ENCODE measurements at places on chromosomes 11 and 22.

DNA sequence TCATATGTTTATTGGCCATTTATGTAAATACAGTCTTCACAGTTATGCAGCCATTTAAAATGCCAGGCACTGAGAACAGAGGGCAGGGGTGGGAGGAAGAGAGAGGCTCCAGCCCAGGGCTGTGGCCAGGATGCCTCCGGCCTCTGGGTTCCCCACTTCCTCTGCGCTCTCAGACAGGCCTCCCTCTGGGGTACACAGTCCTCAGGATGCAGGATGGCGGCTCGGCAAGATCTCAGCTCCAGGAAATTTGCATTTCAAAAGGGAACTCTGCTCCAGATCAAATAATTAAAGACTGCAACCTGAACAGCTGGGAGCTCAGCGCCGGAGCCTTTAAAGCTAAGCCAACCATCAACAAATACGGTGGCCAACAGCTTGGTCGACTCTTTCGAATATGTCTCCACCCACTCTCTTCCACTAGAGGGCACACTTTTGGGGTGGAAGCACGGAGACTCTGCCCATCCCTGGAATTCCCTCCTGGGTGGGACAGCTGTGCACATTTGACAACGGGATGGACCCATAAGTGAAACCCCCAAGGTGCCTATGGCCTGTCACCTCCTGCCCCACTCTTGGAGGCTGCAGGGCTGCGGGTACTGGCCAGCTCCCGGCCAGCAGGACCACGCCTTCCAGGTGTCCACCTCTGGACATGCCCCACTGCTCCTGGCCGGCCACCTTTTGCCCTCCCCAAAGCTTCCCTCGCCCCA lies 1044.7 kb downstream of the BRD1 start:
- no peak for DNase-seq

DNA sequence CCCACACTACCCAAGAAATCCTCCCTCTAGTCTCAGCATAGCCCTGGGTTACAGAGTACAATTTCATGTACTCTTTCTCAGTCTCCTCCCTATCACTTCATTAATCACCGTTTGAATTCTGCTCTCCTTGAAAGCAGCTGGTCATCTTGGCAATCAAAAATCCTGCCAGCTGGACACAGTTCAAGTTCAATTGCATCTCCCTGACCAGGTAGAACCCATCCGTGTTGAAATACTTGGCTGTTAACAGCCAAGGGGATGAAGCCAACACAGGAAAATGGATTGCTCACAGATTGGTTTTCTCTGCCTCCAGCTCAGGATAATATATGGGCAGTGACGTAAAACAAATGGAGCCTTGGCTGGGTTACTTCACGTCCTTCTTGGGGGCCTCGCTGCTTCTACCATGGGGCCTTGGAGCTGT lies 55.1 kb upstream of the GRK3 start:
- no peak for DNase-seq

DNA sequence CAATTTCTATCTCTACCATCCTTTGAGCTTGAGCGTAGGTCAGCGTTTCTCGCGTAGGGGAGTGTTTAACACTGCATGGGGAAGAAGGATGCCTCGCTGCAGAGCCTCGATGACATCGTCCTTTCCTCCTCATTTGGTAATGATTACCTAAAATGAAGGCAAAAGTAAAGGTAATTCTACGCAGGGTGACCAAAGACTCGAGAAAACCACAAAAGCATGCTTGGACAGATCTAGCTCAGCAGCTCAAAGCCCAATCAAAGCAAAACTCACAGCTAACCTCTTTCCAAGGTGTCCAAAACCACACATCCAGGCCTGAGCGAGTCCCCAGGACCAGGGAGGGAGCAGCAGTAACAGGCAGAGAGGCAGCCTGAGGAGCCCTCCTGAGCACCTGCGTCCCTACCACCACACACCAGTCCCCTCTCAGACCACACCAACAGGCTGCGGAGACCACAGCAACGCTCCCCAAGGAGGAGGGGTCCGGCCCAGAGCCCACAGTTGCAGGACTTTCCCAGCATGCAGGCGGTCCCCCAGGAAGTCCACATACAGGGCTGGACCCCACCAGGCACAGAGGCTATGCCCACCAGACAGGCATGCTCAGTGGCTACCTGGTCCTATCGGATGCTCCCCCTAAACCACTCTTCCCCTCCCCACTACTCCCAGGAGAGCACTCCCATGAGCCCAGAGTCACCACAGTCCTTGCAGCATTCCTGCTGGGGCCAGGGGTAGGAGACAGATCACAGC lies 3.3 kb downstream of the BRD1 start:
- no peak for DNase-seq

- DNase-seq: no peak
Measured at GRCh38 chr11:64048042-64048854, 12.5 kb downstream of the FLRT1 start.

DNA sequence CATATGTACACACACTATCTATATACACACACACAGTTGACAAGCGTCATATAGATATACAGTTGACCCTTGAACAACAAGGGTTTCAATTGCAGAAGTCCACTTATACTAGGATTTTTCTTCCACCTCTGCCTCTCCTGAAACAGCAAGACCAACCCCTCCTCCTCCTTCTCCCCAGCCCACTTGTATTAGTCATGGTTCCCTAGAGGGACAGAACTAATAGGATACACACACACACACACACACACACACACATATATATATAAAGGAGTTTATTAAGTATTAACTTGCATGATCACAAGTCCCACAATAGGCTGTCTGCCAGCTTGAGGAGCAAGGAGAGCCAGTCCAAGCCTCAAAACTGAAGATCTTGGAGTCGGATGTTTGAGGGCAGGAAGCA lies 92.9 kb downstream of the DHCR7 start:
- DNase-seq: no peak

GRCh38 chr11:14190992-14191778 lies 167.8 kb downstream of the RRAS2 start:
- DNase-seq: no peak
